Caco-2 (cell line): ENCODE measurements at places on chromosomes 7 and 10. TPM values are rescaled to one million over a fixed set of nuclear protein-coding genes. Genes with fewer than 3 reads are reported as not detected.

SPAM1 gene
- not detected in 2 replicates for total RNA-seq

FERD3L gene
- total RNA-seq = not detected in 2 replicates

FOXI2 gene
- total RNA-seq = not detected in 2 replicates

THSD7A gene
- total RNA-seq = 0.05 TPM in 2 replicates

NPY gene
- not detected in 2 replicates for total RNA-seq

TRIL gene
- 0.45 and 0.51 TPM in 2 replicates for total RNA-seq

PRSS2 gene
- 8.8 and 9.3 TPM in 2 replicates for total RNA-seq

GRCh38 chr10:19936289-19936688, 120.1 kb downstream of the PLXDC2 start:
- no peak overlapping the region for H3K4me3 ChIP-seq
- no peak overlapping the region for H3K27ac ChIP-seq
- H3K27me3 ChIP-seq = no peaks in the 10 kb centered on the region

GRCh38 chr10:44143556-44143955, 241.3 kb downstream of the CXCL12 start:
- H3K4me3 ChIP-seq = no peak overlapping the region
- H3K27ac ChIP-seq = no peak overlapping the region
- no peaks in the 10 kb centered on the region for H3K36me3 ChIP-seq
- H3K4me1 ChIP-seq = no peaks in the 10 kb centered on the region
- no peak for DNase-seq

DNA sequence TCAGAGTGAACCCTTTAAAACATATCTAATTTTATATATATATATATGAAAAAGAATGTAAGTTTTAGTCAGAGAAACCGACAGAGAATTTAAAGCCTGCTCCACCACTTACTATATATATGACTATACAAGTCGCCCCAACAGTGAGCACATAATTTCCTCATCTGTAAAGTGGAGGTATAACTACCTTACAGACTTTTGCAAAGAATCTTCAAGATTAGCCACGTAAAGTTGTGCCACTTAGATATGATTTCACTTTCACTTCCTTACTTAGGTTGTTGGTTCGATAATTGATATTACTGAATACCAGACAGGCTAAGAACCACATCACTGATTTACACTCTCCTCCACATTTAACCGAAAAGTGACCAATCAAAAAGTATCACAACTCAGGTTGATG, 94.7 kb downstream of the PDE1C start:
- H3K27ac ChIP-seq = no peak overlapping the region
- H3K36me3 ChIP-seq = no peaks in the 10 kb centered on the region
- no peaks in the 10 kb centered on the region for H3K4me1 ChIP-seq
- DNase-seq = no peak
- no peaks in the 10 kb centered on the region for H3K27me3 ChIP-seq

DNA sequence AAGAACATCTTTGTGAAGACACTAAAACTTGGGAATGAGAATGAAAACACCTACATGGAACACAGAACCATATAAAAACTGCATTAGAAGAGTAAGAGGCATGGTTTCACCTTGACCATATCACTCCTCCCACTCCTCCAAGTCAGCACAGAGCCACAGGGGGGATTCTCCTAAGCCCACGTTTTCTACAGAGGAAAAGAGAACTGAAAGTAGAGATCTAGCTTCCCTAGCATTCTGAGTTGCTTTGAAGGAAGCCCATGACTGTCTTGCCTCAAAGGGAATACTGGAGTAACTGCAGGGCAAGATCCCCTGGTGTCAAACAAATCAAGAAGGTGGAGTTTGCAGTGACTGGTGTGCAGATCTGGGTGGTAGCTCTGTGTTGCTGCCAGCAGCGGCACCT, 43.9 kb downstream of the HBP1 start:
- H3K27me3 ChIP-seq = no peaks in the 10 kb centered on the region
- H3K36me3 ChIP-seq = peaks cover 1% of the 10 kb centered on the region
- DNase-seq = no peak
- H3K4me3 ChIP-seq = no peak overlapping the region
- no peak overlapping the region for H3K27ac ChIP-seq
- no peaks in the 10 kb centered on the region for H3K4me1 ChIP-seq

GRCh38 chr10:104456802-104457542, 103.3 kb downstream of the CFAP58 start:
- no peak for DNase-seq
- no peaks in the 10 kb centered on the region for H3K4me1 ChIP-seq
- no peaks in the 10 kb centered on the region for H3K36me3 ChIP-seq
- H3K27me3 ChIP-seq = no peaks in the 10 kb centered on the region
- no peak overlapping the region for H3K4me3 ChIP-seq
- H3K27ac ChIP-seq = no peak overlapping the region

DNA sequence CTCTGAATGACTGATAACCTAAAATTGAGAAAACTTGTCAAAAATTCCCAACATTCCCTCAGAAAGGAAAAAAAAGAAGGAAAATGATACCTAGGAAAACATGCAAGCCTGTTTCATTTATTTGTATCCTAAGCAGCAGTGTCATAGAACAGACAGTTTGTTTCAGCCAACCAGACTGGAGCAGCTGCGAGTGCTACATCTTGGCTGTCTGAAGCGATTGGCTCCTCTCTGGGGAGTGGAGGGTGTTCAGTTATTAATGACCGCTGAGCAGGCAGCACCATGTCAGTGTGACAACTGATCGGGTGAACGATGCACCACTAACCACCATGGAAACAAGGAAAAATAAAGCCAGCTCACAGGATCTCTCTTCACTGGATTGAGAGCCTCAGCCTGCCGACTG, at the start of gene LRRN3:
Gene LRRN3 (plus strand): TSS at position 282 of the 400 bp plus-strand sequence. CDS start 31,646 bp downstream, outside the sequence.
- H3K4me3 ChIP-seq = no peak within 1 kb of the TSS
- DNase-seq = no peak
- no peaks in the 10 kb centered on the region for H3K36me3 ChIP-seq
- H3K27me3 ChIP-seq = no peaks in the 10 kb centered on the region
- no peak within 1 kb of the TSS for H3K27ac ChIP-seq

GRCh38 chr10:87979847-87980246, 116.4 kb downstream of the PTEN start:
- no peak overlapping the region for H3K27ac ChIP-seq
- H3K4me3 ChIP-seq = no peak overlapping the region
- DNase-seq = no peak

DNA sequence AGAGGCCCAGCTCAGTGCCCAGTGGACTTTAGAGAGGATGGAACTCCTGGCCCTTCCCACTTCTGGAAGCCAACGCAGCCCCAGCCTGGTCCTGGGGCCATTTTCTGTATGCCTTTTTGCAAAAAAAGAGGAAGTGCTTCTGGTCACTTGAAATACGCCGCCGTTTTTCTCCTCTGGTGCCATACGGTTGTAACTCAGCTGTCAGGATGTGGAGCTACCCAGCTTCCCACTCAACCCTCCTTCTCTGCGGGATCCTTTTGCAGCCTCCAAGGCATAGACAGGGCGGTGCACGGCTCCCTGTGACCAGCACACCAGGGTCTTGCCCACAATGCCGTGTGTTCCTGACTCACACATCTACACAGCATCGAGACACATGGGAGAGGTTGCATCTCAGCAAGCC, 369.6 kb downstream of the TCERG1L start:
- no peak for DNase-seq
- no peak overlapping the region for H3K4me3 ChIP-seq
- no peaks in the 10 kb centered on the region for H3K27me3 ChIP-seq
- H3K36me3 ChIP-seq = no peaks in the 10 kb centered on the region

GRCh38 chr7:19318287-19318686, 173.1 kb upstream of the FERD3L start:
- no peaks in the 10 kb centered on the region for H3K4me1 ChIP-seq
- no peak overlapping the region for H3K27ac ChIP-seq
- H3K27me3 ChIP-seq = no peaks in the 10 kb centered on the region
- H3K4me3 ChIP-seq = no peak overlapping the region
- no peak for DNase-seq

DNA sequence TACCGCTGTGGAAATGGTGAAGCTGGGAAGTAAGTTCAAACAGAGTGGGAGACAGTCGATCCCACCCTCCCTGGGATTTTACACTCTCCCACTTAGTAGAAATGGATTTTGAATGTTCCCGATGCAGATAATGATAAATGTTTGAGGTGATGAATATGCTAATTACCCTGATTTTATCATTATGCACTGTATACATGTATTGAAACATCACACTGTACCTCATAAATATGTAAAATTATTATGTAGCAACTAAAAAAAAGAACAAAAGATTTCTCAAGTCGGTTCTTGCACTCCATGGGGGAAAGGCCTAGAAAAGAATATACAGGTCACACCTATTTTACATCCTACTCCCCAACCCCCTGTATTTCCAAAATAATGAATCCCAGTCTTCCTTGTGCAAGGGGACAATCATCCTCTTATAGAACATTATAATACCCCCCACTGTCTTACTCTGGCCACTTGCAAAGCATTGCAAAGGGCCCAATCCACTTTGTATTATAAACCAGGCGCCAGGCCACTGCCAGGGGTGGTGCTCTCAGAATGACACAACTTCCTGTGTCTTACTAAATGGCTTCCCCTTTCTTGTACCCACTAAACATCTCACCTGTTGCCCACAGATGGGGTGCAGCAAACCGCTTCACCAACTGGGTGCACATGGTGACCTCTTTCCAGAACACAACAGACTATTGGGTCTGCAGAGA, 20.6 kb upstream of the OR2AE1 start:
- no peaks in the 10 kb centered on the region; the same call in 1 of the 2 replicates for H3K36me3 ChIP-seq
- no peak overlapping the region for H3K27ac ChIP-seq
- H3K27me3 ChIP-seq = no peaks in the 10 kb centered on the region
- H3K4me1 ChIP-seq = no peaks in the 10 kb centered on the region
- DNase-seq = no peak

DNA sequence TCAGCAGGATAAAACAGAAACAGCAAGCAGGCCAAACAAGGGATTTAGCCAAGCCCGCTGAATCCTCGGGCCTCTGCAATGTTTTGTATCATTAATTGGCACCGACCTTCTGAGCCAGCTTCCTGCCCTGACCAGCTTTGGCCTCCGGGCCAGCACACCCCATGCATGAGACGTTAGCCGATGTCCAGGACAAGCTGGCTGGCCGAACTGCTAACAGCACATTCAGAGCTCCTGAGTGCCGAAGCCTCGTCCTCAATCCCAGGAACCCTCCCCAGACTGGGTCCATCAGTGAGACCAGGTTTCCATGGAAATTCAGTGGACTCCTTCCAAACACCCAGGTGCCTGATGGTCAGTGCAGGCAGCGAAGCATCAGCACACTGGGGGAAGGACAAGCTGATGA, 134.3 kb upstream of the PFKP start:
- H3K27ac ChIP-seq = no peak overlapping the region
- DNase-seq = no peak
- H3K27me3 ChIP-seq = no peaks in the 10 kb centered on the region; the same call in 1 of the 2 replicates

DNA sequence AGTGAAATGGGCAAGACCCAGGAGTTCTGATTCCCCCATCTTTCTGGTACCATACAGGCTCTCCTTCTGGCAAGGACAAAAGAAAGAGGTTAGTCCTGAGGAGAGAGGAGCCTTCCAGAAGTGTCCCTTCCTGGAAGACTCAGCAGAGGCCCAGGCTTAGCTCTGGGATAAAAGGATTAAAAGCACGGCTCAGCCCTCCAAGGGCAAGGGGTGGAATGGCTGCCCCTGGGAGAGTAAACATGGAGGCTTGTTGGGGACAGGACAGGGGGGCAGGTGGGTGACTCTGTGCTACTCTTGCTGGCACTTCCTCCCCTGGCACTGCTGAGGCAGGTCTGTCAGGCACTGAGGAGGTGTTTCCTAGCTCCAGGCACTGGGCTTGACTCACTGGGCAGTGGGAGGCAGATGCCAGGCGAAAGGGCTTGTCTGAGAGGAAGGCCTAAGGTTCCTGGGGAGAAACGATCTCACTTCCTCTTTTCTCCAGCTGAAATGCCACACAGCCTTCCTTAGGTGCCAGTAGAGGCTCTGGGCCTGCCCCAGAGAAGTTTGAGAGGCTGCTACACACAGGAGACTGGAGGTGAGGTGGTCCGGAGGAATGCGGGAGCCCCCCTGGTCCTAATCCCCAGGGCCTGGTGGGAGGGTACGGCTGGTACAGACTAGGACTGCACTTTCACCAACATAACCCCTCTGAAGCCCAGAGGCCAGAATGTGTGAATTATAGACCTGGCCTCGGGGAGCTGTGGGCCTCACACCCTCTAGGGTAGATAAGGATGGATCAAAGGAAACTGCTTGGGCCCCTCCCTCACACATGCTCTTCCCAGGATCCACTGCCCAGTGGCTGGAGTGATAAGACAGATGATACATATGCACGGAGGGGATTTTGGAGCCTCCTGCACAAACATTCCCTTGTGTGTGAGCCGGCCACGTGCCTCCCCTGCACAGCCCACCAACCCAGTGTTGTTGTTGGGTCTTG, 63.2 kb upstream of the PODXL start:
- no peak overlapping the region for H3K4me3 ChIP-seq
- DNase-seq = peak; percentile 90
- H3K27me3 ChIP-seq = no peaks in the 10 kb centered on the region
- no peaks in the 10 kb centered on the region for H3K36me3 ChIP-seq

DNA sequence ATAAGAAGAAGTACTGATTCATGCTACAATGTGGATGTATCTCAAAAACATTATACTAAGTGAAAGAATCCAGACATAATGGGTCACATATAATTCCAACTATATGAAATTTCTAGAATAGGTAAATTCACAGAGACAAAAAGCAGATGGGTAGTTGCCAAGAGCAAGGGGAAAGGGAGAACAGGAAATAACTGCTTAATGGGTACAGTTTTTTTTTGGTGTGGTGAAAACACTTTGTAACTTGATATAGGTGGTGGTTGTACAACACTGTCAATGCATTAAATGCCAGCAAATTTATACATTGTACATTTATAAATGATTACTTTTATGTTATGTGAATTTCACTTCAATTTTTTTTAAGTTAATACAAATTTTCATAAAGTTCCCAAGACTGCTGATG, 19.4 kb upstream of the LRRN3 start:
- H3K4me3 ChIP-seq = no peak overlapping the region
- no peak for DNase-seq
- H3K27me3 ChIP-seq = no peaks in the 10 kb centered on the region
- H3K36me3 ChIP-seq = no peaks in the 10 kb centered on the region

GRCh38 chr10:1424648-1425047, 312.7 kb downstream of the ADARB2 start:
- no peak overlapping the region for H3K4me3 ChIP-seq
- peaks cover 6% of the 10 kb centered on the region for H3K27me3 ChIP-seq
- DNase-seq = no peak
- H3K27ac ChIP-seq = no peak overlapping the region
- no peaks in the 10 kb centered on the region for H3K36me3 ChIP-seq

DNA sequence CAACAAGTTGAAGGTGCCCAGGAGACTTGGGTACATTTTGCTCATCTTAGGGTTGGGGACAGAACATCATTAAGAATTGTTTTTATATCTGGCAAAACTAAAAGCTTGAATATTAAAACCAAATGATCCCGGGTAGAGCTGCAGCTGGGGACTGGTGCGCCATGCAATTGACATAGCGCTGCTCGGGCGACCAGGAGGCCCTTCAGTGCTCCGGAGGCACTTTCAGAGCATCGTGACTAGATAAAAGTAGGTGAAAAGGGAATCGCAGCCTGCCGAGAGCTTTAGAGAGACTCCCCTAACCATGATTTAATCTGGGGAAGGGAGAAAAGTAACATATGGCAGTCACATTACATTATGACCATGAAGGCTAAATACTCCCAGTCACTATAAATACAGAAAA, 21.4 kb downstream of the FOXK1 start:
- H3K4me3 ChIP-seq = no peak overlapping the region
- H3K4me1 ChIP-seq = peaks cover 4% of the 10 kb centered on the region; the same call in 1 of the 2 replicates
- H3K27me3 ChIP-seq = no peaks in the 10 kb centered on the region

- no peaks in the 10 kb centered on the region for H3K27me3 ChIP-seq
- no peak overlapping the region for H3K4me3 ChIP-seq
- 0 out of 2 replicates have a peak, but pooled peaks cover 1% of the 10 kb centered on the region for H3K36me3 ChIP-seq
- H3K27ac ChIP-seq = no peak overlapping the region
- no peak for DNase-seq
Observed at GRCh38 chr10:63348245-63348850, 117.4 kb downstream of the JMJD1C start.

GRCh38 chr7:29495653-29496052, 68.0 kb upstream of the PRR15 start:
- no peak overlapping the region for H3K27ac ChIP-seq
- DNase-seq = no peak
- H3K4me3 ChIP-seq = no peak overlapping the region
- no peaks in the 10 kb centered on the region for H3K36me3 ChIP-seq
- H3K27me3 ChIP-seq = no peaks in the 10 kb centered on the region
